Dermis blood vessel endothelial cell (primary cell): ENCODE measurements at places on chromosomes 13 and 19. TPM values are rescaled to one million over a fixed set of nuclear protein-coding genes. Genes with fewer than 3 reads are reported as not detected.

NUMBL gene
- 27.2 and 48.0 TPM in 2 replicates for total RNA-seq

DNA sequence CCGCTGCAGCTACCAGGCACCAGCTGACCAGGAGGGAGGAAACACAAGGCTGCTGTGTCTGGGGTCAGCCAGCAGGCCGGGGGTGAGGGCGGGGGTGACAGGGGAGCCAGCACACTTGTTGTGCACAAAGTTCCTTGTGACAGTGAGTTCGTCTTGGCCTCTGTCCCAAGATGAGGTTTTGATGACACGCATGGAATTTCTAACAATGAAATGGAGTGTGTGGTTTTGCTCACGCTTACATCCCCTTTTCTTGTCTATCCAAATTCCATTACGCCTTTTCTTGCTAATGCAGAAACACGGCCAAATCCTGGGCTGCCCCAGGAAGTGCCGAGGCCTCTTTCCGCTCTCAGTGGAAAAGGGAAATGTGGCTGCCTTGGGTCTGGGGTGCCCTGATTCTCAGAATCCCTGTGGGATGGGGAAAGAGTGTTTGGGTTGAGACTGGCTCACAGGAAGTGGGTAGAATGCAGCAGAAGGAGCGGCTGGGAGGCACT, 73.8 kb downstream of the GADD45B start:
- DNase-seq: peak; percentile 83

GRCh38 chr13:109785141-109785891, 1.1 kb downstream of the IRS2 start:
- DNase-seq: peak; percentile 45

DNA sequence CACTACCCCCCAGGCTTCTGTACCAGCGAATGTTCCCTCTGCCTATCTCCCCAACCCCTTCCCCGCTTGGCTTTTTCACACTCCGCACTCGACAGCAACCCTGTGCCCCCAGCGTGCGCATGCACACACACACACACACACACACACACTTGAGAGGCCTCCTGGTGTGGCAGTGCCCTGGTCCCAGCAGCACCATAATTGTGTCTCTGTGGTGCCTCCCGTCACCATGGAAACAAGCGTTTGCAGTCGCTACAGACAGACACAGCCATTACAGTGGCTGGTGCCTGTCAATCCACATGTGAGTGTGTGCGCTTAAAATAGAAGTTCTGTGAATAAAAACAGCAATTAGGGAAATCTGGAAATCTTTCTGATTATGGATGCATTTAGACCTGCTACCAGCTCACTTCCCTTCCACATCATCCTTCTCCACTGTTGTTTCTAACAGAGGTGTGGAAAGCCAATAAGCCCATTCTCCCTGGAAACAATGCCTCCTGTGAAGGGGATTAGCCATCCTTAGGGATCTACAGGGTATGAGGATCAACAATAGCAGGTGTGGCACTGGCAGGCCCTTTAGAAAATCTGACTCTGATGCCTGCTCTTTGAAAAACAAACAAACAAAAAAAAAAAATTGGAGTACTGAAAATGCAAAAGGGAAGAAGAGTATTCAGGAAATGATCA, 146.3 kb downstream of the DCLK1 start:
- no peak for DNase-seq

DNA sequence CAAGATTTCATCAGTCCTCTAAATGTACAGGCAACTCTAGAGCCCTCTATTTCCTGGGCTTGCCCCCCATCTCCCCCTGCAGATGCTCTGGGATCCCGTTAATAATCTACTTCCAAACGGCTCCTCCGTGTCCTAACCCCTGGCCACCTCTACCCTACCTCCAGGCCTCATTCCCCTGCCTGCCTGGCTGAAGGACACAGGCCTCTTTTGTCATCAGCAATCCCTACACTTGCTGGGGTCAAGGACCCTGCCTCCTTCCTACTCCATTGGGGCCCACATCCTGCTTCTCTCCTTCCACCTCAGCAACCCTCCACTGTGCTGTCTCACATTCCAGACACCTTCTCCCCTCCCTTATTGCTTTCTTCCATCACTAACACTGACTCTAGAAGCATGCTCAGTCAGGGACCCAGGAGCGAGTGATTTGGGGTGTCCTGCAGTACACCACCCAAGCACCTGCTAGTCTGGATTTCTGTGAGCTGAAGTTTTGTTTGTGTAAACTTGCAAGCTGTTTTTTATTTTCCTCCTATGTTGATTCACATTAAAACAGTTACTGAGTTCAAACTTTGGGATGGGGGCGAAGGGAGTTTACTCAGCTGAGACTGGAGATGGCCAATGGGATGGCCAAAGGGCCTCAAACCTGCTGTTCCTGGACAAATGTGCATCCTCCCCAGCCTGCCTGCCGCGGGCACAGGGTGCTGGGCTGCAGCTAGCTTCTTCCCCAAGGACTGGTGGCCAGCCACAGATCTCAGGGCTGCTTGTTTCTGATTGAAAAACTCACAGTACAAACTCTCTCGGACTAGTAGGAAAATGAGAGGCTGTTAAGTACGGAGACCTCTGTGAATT, 314.7 kb downstream of the FOXO1 start:
- DNase-seq: no peak

- DNase-seq: no peak
Observed at GRCh38 chr13:95499811-95500712, 52.5 kb upstream of the CLDN10 start.

C19orf67 gene
- not detected in 2 replicates for total RNA-seq

DNA sequence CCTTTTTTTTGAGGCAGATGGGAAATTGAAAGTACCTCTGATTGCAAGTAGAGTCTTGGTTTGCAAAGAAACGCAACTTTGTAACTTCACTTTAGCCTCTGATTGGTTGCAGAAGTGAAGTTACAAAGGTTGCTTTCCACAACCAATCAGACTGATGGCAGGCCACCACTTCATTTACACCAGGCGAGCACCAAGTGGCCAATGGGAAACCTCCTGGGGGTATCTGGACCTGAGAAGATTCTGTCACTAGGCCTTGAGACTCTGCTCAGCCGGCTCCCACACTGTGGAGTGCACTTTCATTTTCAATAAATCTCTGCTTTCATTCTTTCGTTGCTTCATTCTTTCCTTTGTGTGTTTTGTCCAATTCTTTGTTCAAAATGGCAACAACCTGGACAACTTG, 19.1 kb downstream of the PEPD start:
- no peak for DNase-seq

- DNase-seq: no peak
Observed at GRCh38 chr13:45222919-45223318, 22.1 kb upstream of the KCTD4 start.

GRCh38 chr13:48142436-48142835, 47.5 kb upstream of the MED4 start:
- DNase-seq: peak; percentile 83

GRCh38 chr13:79307866-79308298, 98.2 kb downstream of the RBM26 start:
- peak; percentile 6 for DNase-seq

SOX1 gene
- total RNA-seq: not detected in 2 replicates

DNA sequence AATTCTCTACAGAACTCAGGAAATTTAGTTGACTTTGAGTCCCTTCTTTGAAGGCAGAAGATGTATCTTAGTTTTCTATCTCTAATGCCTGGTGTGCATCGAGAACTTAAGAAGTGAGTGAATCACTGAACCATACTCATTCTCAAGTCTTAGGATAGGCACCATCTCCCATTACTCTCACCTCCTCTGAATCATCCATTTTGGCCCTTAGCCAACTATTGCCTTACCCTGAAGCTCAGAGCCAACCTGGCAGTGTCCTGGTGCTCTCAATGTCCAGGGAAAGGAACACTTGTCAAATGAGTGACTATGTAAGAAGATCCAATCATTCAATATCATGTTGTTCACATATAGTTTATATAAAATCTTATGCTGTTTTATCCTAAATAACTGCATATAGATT, 146.6 kb downstream of the RGCC start:
- DNase-seq: peak; percentile 79

NLRP5 gene
- not detected in 2 replicates for total RNA-seq

DNA sequence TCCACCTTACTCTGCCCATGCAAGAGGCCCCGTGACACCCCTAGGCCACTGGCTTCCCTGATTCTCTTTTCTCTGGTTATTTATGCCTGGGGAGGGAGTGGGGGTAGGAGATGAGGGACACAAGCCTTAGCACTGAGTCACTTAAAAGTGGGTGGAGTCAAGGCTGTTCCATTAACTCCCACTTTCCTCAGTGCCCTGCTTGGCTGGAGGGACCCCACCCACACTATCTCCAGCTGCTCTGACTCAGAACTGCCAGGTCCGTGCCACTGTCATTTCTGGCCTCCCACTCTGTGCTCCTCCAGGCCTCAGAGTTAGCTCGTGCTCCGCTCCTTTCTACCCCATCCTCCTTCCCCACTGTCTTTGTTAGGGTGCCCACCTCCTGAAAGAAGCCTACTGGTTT, 113.4 kb upstream of the UQCRFS1 start:
- no peak for DNase-seq

ZNF546 gene
- total RNA-seq: 6.3 and 7.8 TPM in 2 replicates

GRCh38 chr19:28332351-28332750, 880.6 kb downstream of the UQCRFS1 start:
- DNase-seq: no peak

DNA sequence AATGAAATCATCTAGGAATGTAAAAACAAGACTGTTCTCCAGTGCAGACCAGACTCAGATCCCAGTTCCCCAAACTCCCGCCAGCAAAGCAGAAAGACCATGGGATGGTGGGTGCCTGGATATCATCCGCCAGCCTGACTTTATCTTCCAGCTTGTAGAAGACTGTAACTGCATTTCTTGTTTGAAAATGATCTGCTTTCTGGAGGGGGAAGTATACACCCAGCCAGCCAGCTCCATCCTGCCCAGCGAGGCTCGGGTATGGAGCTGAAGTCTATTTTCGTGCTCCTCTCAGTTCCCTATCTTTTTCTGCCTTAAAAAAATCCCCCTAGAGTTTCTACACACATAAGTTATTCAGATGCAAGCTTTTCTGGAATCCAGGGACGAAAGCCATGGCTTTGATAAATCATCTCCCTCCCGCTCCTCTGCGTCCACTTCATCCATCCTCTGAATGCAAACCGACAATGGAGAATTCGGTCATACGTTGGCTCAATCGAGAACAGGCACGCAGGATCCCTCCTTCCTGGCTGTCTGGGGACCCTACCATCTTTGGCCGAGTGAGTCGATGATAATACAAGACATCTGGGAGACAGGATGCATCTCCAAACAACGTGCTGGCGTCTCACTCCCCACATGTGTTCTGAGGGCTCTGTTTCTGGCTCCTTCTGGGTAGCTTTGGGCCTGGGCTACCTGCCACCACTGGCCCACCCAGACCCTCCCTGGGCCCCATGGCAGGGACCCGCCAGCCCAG, 31.2 kb downstream of the CEBPG start:
- DNase-seq: no peak

DNA sequence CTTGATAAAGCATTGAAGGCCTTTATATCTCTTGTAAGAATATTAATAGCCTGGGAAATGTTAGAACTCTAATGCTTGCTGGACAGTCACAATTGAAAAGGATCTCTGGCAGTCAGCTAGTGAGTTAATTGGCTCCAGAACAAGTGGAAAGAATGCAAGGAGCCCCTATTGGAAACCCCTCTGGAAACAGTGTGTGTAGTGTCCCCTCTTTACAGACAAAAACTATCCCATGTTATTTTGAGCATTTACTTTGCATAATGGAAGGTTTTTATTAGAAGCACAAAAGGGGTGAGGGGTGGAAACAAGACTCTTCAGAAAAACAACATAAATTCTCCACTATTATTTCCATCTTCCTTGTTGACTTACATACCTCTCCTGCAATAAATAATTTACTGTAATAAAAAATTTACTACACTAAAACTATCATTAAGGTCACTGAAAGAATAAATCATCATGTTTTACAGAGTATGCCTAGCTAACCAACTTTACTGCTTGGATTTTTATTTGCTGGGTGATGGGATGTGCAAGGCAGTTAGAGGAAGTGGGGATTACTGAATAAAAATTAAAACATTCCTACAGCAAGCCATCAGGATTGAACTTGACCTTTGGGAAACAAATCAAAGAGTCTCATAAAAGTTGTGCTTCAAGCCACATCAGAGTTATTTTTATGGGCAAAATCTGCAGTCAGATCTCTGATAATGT, 610.4 kb downstream of the TBC1D4 start:
- DNase-seq: no peak

ZNF441 gene
- total RNA-seq: 8.0 and 10.4 TPM in 2 replicates

GRCh38 chr13:40388617-40389016, 277.8 kb downstream of the FOXO1 start:
- DNase-seq: no peak

- no peak for DNase-seq
Observed at GRCh38 chr13:67283637-67284036, 53.5 kb upstream of the PCDH9 start.

DNA sequence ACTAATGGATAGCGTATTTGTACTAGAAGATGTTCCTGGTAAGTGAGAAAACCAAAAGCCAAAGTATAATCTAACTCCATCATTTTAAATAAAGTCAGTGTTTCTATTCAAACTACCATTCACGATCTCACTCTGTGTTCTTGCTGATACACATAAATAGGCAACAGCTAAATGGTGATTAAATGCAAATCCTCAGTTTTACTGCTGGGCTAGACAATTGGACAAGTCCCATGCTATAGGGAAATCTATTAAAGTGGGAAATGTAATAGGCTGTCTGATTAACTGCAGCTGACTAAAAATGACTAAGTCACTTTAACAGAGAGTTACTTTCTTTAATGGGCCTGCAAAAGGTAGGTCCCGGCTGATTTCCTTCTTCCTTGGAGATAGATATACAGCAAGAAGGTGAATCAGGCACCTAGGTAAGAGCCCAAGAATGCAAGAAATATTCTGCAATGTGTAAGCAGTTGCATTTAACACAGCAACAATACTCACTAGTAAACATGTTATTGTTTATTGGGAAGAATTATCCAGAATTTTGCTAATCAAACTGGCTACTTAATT, 298.4 kb downstream of the SLITRK6 start:
- no peak for DNase-seq

ATP4B gene
- not detected in 2 replicates for total RNA-seq

TINCR gene
- total RNA-seq: under 0.01 TPM in 1 of 2 replicates, not detected in the other

GRCh38 chr13:97386801-97387484, 47.0 kb upstream of the RAP2A start:
- DNase-seq: no peak

- no peak for DNase-seq
Observed at GRCh38 chr19:31164791-31165251, 184.4 kb downstream of the TSHZ3 start.

- peak; percentile 13 for DNase-seq
Observed at GRCh38 chr19:10061717-10062310, 24.3 kb upstream of the SHFL start.

HIPK4 gene
- total RNA-seq: under 0.01 and 0.05 TPM in 2 replicates

- no peak for DNase-seq
Observed at GRCh38 chr13:45297456-45298205, 43.4 kb downstream of the TPT1 start.

GRCh38 chr19:4909156-4909896, at the start of gene UHRF1:
UHRF1 (plus strand) TSS chr19:4909501; CDS start chr19:4910886, 1,385 bp downstream.
- peak; percentile 37 for DNase-seq

ZNF560 gene
- total RNA-seq: 0.14 and 0.68 TPM in 2 replicates

GRCh38 chr13:36925603-36926002, 5.6 kb upstream of the SMAD9 start:
- no peak for DNase-seq

GRCh38 chr19:17778968-17779929, 15.7 kb upstream of the B3GNT3 start:
- peak; percentile 52 for DNase-seq
